Activated naive CD4-positive, alpha-beta T cell treated with Interleukin-2 at 50 U/mL for 16 hours (primary cell): ENCODE measurements at places on chromosomes 16 and 17.
A peak's percentile ranks its signal among the peaks of the same experiment; 100 is the strongest.

- DNase-seq: no peak
Observed at GRCh38 chr17:35548208-35548810, 10.8 kb upstream of the SLFN12L start.

GRCh38 chr16:22004341-22004740 lies 3.4 kb upstream of the PDZD9 start:
- no peak for DNase-seq

GRCh38 chr16:89721546-89722391 lies 432 bp downstream of the ZNF276 start:
- peak; percentile 85 for DNase-seq

- no peak for DNase-seq
Observed at GRCh38 chr16:24775455-24775854, 46.0 kb downstream of the TNRC6A start.

DNA sequence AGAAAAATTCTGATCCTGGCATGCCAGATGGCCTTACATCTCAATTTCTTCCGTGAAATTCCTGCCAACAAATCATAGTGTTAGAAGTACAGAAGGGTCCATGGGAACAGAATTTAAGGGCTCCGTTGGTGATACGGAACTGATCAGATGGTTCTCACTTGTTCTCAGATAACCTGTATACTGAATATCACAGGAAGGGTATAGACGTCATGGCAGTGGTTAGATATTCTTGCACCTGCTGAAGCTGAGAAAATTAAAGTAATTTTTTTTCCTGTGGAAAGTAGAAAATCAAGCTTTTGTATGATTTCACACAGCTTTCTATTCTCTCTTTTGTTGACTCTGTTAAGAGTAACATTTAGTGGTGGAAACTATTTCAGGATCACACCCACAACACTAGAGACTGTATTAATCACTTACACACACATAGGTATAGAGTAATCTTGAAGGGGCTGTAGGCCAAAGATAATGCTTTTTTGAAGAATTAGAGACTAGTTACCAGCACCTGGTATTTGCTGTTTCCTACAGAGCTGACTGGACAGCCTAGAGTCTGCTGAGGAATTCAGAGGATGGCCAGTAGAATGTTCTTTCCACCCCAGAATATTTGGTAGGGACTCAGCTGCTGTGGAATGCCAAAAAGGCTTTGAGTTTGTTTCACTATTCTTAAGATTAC lies 7.5 kb downstream of the TENT4B start:
- no peak for DNase-seq

- DNase-seq: no peak
Observed at GRCh38 chr17:40343219-40344119, 21.1 kb downstream of the GJD3 start.

GRCh38 chr17:63306855-63307254 lies 139.3 kb downstream of the CYB561 start:
- no peak for DNase-seq

DNA sequence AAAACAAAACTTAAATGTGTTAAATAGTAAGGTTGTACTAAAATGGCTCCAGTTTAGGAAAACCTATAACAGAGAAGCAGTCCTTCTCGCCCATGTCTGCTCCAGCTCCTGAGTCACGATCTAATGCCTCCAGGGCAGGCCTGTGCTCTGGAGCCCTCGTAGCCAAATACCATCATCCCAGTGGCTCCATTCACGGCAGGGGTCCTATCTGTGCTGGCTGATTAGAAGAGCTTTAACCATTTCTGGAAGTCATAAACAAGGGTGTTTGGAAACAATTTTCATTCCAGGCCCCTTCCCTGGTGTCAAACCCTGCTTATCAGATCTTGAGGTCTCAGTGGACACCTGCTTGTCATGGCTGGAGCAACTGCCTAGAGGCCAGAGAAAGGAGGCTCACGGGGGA lies 336.9 kb downstream of the SOX9 start:
- DNase-seq: no peak

DNA sequence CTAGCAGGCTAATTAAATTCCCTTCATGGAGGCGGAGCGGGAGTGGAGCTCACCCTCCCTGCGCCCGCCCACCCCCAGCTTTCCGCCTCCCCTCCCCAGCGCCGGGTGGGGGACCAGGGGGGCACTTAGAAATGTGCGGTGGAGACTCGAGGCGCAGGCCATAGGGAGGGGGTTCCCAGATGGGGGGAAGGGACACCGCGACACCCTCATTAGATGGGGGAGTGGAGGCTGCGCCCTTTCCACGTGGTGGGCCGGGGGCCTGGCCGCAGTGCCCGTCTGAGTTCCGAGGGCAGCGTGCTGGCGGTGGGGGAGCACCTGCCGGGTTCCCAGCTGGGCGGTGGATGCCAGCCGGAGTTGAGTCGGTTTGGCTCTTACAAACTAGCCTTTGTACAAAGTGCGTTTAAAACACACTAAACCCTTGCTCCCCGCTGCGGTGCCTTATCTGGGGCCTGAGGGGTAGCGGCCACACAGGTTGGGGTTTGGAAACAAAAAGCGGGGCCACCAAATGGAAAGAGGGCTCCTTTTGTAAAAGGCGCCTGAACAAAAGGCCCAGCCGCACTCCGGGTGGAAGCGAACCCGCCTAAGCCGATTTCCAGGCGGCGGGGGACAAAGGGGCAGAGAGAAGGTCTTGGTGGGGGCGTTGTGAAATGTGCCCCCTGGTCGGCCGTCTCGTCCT lies 1.4 kb downstream of the GSE1 start:
- DNase-seq: peak; percentile 2

DNA sequence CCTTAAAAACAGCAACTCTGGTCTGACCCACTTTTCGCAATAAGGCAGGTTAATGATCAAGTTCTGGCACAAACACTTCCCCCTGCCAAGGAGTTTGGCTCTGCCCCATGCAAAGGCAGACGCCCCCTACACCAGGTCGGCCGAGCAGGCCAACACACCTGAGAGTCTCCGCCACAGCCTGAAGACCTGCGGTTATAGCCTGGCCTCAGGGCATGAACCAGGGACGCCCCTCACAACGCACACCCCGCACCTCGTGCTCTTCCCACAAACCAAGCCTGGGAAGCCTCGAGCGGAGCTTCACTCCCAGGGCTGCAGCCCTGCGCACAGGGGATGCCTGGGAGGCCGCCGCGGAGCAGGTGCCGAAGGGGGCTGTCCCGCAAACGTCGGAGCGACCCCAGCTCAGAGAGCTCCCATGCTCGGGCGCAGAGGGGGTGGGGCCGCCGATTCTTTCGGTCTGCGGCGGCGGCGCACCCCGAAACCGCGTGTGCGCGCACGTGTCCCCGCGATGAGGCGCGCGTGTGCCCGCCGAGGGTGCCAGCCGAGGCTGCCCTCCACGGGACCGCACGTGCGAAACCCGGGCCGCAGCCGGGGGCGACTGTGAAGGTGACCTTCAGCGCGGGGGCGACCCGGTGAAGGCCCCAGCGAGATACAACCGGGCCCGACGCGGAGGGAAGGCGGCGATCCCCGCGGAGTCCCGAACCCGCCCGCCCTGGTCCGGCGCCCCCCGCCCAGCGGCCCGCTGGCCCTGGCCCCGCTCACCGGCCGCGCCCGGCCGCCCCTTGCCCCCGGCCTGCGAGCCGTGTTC lies 559 bp downstream of the CLUH start:
- peak; percentile 41 for DNase-seq

DNA sequence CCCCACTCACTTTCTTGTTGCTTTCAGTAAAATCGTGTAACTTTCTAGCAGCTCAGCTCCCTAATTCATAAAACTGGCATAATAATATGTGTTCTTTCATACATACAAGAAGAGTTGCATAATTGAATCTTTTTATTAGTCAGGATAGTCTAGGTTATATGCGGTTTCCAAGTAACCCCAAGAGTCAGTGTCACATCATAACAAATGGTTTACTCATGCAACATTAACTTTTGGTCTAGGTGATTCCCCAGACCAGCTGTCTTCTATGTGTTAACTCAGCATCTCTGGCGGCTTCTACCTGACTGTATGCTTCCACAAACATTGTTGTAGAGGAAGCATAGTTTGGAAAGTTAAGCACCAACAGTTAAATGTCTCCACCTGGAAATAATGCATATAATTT lies 1000.4 kb downstream of the CDH11 start:
- DNase-seq: no peak

DNA sequence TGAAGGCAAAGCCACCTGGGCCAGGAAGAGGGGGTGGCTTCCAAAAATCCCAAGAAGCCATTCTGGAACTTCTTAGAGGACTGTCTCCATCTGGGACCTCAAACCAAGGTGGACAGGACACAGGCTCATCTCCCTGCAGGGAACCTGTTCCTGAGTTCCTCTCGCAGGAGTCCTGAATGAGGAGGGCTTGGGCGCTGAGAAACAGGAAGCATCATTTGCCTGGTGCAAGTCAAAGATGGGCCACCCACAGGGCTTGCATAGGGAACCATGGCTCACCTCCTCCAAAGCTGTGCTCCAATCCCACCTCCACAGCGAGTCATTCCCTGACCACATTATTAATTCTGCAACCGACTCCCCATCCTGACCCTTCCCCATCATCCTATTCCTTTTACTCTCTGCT lies 55.0 kb upstream of the RPL38 start:
- no peak for DNase-seq

DNA sequence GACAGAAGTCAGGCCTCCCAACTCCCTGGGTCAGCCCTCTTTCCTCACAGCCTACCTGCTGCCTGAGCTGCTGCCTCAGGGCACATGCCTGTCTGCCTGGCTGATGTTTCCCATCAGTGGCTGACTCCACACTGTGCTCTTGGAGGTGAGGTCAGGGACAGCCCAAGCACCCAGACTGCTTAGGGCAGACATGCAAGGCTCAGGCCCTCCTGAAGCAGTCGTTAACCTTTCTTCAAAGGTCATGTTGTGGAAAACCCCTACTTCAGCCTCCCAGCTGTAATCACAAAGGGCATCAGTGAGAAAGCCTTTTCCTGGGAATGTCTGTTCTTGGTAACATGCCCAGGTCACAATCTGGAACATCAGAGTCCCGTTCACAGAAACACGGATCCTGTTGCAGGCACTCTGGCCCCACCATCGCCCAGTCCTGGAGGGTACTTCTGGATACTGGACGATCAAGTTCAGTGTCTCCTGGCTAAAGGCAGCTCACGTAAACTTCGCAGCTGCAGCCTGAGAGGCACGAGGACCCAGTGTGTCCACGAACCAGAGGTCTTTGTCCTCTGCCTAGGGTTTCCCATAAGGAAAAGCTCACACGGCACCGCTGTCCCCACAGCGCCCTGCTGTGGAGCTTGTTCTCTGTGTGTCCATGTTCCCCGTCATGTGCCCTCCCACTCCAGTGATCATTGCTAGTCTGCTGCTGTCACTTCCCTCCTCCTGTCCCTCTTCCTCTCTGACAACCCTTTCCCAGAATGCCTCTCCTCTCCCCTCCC lies 54.9 kb downstream of the GNAO1 start:
- DNase-seq: no peak

DNA sequence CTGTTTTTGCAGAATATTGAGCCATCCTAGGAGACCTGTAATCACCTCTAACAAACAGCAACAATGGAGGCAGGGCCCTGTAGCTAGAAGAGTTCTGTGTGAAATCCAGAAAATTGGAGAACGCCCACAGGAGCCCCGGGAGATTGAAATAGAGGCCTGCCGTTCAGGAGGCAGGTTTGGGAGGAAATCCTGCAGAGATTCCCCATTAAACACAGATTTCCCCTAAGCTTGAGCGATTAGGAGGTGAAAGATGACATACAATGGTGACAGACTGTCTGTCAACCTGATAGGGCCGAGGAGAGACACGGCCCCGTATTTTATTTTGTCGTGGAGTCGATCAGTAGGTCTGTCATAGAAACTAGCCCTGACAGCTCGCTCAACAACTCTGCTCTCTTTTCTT lies 18.2 kb downstream of the CDK5RAP3 start:
- DNase-seq: no peak

- DNase-seq: no peak
Observed at GRCh38 chr17:40176754-40177110, 538 bp upstream of the RAPGEFL1 start.

GRCh38 chr16:26344976-26345375 lies 653.2 kb downstream of the HS3ST4 start:
- DNase-seq: no peak

GRCh38 chr16:24748242-24748641 lies 18.8 kb downstream of the TNRC6A start:
- DNase-seq: no peak

DNA sequence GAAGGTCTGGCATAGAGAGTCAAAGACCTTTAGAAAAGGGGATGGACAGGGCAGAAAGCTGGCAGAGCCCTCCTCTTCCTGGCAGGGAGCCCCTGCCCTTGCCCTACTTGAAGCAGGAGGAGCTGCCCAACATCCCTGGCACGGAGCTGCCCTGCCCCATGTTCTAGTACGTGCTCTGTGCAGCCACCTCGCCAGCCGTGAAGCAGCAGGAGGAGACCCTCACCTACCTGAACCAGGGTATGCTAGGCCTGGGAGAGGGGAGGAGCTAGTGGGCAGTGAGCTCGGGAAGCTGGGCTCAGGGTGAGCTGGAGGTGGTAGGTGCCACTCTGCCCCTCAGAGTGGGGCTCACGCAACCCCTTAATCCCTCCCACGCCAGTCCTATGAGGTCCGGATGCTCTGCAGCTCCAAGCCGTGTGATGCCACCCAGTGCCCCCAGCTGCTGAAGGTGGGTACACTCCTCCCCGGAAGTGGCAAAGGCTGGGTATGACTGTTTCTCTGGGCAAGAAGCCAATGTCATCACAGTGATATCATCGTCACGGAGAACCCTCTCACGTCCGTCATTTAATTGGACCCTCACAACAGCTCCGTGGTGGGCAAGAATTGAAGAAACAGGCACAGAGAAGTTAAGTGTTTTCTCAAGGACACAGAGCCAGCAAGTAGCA lies 12.7 kb upstream of the STAC2 start:
- peak; percentile 77 for DNase-seq

DNA sequence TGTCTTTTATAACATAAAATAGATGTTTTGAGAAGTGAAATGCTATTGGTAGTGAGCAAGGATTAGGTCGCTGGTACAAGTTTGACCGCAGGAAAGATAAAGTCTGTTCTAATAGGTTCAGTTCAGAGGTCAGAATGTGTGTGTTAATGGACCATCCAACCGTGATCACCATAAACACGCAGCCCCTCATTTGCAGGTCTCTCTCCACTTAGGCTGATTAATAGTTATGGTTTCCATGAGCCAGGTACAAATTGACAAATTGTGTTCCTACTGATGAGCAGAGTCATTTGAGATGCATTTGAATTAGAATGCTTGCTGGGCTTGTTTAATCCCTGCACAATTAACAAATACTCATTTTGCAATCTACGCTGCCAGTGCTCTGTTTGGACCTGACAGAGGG lies 318.1 kb upstream of the GOT2 start:
- DNase-seq: no peak

GRCh38 chr16:51815523-51815922 lies 664.5 kb upstream of the SALL1 start:
- no peak for DNase-seq

- no peak for DNase-seq
Observed at GRCh38 chr17:74687886-74688285, 24.8 kb downstream of the CD300LF start.
